Kidney epithelial cell (primary cell): ENCODE measurements at places on chromosomes 2 and 18. TPM values are rescaled to one million over a fixed set of nuclear protein-coding genes. Genes with fewer than 3 reads are reported as not detected.

The MC4R gene
- total RNA-seq: 0.55 TPM in 1 of 2 replicates, not detected in the other

GRCh38 chr2:98912957-98913915 lies 22.8 kb downstream of the CRACDL start:
- DNase-seq: no peak

DNA sequence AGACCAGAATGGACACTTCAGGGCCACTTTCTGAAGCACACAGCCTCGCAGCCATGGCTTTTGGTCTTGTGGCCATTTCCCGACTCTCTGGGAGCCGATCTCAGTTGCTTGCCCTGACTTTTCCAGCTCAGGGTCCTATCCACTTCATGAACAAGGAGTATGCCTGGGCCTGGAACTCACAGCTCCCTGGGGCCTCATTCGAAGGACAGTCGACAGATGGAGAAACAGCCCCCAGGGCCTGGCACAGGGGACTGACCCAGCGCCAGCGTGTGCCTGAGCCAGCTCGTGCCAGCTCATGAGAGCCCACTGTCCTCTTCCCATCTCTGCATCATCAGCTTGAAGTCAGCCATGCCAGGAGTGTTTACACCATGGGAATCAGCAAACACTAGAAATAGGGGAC lies 134.6 kb upstream of the GPC1 start:
- DNase-seq: no peak

DNA sequence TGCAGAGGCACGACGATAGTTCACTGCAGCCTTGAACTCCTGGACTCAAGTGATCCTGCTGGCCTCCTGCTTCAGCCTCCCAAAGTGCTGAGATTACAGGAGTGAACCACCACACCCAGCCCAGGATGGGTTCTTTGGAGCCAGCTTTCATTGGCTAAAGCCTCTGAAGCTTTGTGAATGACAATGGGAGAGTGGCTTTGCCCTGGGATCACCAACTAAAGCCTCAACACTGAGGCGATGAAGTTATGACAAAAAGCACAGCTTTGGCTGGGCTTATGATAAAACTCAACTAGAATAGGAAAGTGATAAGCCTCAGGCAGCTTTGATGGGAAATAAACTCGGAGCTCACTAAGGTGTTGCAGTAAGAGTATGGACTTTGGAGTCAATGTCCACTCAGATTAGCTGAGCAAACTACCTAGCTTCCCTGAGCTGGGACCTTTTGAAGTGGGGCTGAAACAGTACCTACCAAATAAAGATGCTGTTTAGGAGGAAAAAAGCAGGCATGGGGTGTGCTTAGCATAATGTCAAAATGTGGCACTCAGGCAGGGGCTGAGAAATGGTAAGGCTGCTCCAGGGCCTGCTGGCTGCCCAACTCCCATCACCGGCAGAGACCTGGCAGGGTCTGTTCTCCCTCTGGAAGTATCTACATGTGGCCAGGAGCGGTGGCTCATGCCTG lies 4.3 kb downstream of the TMEM127 start:
- no peak for DNase-seq

- DNase-seq: no peak
These were observed 107.6 kb upstream of the CYRIA start for GRCh38 chr2:16773080-16773713.

The ERFE gene
- total RNA-seq: 106 and 113 TPM in 2 replicates

The GCG gene
- total RNA-seq: not detected in 2 replicates

DNA sequence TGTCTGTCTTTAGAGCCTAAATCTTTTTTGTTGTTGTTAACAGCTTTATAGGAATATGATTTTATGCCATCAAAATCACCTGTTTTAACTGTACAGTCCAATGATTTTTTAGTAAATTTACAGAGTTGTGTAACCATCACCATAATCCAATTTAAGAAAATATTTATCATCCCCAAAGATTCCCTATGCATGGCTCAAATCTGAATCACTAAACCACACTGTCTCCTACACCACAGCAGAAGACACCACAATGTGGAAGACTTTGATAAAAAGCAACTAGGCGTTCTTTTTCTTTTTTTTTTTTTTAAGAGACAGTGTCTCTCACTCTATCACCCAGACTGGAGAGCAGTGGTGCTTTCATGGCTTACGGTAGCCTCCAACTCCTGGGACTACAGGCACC lies 99.6 kb downstream of the TXNL1 start:
- DNase-seq: no peak

- no peak for DNase-seq
These were observed 62.5 kb downstream of the DHRS9 start for GRCh38 chr2:169131587-169132512.

DNA sequence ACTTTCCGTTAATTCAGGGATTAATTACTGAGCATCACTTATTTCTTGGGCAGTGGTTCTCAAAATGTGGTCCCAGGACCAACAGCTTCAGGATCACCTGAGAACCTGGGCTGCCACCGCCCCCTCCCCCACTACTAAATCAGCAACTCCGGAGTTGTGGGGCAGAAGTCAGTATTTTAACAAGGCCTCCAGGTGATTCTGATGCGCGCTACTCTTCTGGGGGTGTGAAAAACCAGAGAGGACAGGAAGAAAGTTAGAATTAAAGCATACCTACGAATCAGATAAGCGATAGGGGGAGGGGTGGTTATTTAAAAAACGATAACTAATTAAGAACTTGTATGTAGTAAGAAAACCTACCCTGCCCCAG lies 319 bp downstream of the ZSCAN30 start:
- no peak for DNase-seq

- no peak for DNase-seq
These were observed 33.8 kb upstream of the HAAO start for GRCh38 chr2:42826231-42826630.

GRCh38 chr2:213490087-213490486 lies 205.8 kb downstream of the SPAG16 start:
- no peak for DNase-seq

DNA sequence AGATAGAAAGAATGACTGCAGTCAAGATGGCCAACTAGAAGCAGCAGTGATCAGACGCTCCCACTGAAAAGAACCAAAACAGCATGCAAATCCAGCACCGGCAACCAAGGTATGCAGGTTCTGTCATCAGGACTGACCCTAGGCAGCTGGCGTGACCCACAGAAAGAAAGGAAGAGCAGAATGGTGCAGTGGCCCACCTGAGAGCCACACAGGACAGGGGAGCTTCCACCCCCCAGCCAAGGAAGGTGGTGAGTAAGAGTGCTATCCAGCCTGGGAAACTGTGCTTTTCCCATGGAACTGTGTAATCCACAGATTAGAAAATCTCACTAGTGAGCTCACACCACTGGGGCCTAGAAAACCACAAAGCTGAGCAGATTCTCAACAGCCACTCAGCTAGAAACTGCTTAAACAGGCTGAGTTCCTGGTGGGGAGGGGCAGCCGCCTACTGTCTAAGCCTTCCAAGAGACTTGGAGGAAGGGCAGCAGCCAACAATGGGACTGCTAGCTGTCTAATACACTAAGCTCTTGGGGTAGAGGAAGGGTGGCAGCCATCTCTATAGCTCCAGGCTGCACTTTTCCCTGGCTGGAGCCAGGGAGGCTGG lies 127.9 kb downstream of the EVA1A start:
- DNase-seq: peak; percentile 80

The CDH20 gene
- total RNA-seq: not detected in 2 replicates

DNA sequence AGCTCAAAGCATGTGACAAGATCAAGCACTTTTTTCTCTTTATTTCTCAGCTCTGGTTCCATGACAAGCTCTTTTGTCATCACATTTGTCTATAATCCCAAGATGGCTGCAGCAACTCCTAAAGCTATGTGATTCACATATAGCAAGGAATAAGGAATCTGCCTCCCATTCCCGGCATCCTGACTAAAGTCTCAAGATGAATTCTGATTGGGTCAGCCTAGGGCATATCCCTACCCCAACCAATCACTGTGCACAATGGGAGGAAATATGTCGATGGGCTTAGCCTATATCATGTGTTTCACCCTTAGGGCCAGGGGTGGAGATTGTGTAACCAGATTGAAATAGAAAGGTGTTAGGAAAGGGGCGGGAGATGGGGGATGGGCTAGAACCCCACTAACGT lies 23.1 kb upstream of the COLEC12 start:
- DNase-seq: no peak

The RNF152 gene
- 4.7 and 10.2 TPM in 2 replicates for total RNA-seq

The SCN3A gene
- total RNA-seq: under 0.01 and 0.17 TPM in 2 replicates

DNA sequence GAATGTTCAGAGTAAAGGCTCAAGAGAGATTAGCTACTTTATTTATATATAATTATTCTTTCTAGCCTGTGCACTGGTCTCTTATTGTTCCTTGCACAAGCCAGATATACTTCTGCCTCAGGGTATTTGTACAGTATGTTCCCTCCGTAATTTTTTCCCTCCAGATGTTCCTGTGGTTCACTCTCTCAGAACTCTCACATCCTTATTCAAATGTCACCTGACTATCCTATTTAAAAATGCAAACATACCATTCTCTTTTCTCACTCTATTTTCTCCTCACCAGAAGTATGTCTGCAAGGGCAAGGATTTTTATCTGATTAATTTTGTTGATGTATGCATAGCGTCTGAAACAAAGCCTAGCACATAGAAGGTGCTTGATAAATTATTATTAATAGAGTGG lies 64.0 kb upstream of the CERS6 start:
- DNase-seq: no peak

DNA sequence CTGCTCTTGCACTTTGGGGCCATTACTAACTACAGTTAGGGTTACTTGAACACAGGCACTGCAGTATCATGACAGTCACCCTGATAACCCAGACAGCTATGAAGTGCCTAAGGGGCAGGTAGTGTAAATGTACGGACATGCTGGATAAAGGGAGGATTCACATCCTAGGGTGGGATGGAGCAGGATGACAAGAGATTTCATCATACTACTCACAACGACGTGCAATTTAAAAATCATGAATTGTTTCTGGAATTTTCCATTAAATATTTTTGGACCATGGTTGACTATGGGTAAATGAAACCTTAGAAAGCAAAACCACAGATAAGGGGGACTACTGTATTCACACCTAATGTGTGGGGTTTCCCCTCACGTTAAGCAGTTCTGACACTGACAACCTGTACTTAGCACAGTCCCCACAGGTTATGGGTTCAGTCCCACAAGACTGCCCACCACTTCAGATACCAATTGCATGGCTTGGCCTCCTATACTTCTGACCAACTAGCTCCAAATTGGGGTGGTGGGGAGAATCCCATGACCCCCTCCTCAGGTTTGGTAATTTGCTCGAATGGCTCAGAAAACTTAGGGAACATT lies 75.8 kb downstream of the NAT8 start:
- no peak for DNase-seq

- no peak for DNase-seq
These were observed 112.6 kb downstream of the CERS6 start for GRCh38 chr2:168568476-168569267.

GRCh38 chr18:4888251-4889040 lies 308.6 kb downstream of the AKAIN1 start:
- no peak for DNase-seq

DNA sequence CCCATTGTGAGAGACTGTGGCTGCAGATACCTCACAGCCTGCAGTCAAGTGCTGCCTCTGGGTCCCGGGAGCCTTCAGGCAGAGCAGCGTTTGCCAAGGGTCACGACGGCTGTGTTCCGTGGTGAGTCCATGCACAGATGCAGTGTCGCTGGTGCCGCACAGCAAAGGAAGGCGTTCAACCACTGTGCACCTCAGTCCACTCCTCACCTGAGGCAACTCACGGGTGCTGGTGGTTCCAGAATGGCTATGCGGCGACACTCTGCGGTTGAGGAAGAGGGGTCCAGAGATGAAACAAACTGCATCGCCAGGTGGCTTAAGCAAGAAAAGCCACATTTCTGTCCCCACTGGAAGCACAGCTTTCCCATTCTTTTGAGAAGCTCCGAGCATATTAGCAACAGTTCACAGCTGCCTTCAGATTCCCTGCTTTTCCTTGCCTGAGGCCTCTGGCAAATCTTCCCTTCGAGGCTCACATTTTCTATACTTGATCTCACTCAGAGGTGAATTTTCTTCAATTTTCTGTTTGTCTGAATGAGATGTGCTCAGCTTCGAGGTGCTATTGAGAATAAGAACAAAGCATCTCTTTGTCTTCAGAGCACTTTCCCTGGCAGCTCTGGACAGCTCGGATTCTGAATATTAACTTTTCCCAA lies 208.8 kb upstream of the TWIST2 start:
- DNase-seq: no peak

The SLC35F6 gene
- 80.5 and 83.1 TPM in 2 replicates for total RNA-seq

The DIS3L2 gene
- total RNA-seq: 25.2 and 31.7 TPM in 2 replicates

The CYRIA gene
- 3.0 and 4.2 TPM in 2 replicates for total RNA-seq

DNA sequence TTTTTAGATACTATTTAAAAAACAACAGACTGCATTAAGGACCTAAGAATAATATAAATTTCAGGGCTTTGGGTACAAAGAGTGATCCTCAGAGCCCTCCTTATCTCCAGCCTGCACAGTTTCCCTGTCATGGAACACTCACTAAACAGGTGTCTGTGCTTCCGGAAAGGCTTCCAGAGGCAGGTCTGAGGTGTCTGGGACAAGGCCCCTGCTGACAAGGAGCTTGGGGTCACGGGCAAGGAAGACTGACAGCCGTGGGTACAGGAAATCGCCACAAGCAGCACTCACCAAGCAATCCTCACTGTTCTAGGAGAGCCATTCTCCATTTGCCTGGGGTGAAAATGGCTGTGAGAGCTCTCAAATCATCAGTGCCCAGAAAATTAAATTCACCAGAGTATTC lies 220.3 kb upstream of the PXDN start:
- no peak for DNase-seq

The MGAT4A gene
- total RNA-seq: 3.2 and 5.8 TPM in 2 replicates

- no peak for DNase-seq
These were observed 66.5 kb downstream of the EVA1A start for GRCh38 chr2:75494137-75494769.

The LYPD6 gene
- total RNA-seq: 3.4 and 3.7 TPM in 2 replicates
